ENCODE measurements at places on chromosomes 2 and 18.

GRCh38 chr2:230156782-230157699 lies 62.7 kb downstream of the SP110 start:
- DNase-seq: no peak

GRCh38 chr18:67618061-67618460 lies 101.5 kb upstream of the DSEL start:
- no peak for DNase-seq

GRCh38 chr2:129882476-129882875 lies 97.0 kb upstream of the RAB6C start:
- DNase-seq: no peak

- DNase-seq: no peak
Measured at GRCh38 chr2:30293303-30293921, 62.1 kb downstream of the LBH start.

- no peak for DNase-seq
Measured at GRCh38 chr2:73971722-73972121, 13.0 kb upstream of the TET3 start.

DNA sequence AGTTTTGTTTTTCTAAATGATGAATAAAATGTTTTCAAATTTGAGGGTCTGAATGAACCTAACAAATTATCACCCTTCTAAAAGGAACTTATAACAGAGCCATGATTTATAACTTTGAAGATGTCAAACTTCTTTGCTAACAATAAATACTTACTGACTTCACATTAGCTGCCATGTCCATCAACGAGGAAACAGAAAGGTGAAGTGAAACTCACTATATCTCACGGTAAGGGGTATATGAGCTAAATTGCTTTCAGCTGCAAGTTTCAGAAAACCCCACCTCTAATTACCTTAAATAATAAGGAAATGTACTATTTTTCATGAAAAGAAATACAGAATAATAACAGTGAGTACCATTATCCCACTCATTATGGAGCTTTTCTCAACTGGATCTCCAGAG lies 350.8 kb upstream of the NT5C1B start:
- DNase-seq: no peak

- no peak for DNase-seq
Measured at GRCh38 chr2:99857867-99858444, 284.4 kb downstream of the AFF3 start.

DNA sequence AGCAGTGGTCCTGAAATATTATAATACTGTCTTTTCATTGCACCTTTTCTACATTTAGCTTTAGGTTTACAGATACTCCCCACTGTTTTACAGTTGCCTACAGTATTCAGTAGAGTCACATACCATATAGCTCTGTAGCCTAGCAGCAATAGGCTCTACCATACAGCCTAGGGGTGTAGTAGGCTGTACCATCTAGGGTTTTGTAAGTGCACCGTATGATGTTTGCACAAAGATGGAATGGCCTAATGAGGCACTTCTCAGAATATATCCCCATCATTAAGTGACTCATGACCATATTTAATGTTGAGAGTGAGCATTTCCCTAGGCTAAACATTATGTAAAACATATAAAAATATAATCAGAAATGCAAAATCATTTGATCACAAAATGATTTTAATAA lies 511.3 kb upstream of the RAB12 start:
- no peak for DNase-seq

DNA sequence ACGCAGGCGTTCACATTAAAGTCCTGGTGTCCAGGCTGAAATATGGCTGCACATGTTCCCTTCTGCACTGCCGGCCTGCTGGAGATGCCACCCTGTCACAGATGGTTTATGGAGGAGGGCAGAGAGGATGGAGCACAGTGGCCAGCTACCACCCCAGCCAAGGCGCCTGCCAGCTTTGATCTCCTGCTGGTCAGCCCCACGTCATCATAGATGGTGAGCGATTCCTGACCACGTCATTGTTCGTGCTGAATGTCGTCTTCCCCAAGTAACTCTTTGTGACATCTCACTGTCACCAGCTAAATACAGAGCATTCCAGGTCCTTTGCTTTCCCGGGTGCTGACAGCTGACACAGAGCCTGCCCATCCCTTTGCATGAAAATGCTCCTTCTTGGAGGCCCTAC lies 248.3 kb downstream of the TTC32 start:
- DNase-seq: no peak

GRCh38 chr2:237496428-237496827 lies 9.4 kb downstream of the MLPH start:
- DNase-seq: no peak

DNA sequence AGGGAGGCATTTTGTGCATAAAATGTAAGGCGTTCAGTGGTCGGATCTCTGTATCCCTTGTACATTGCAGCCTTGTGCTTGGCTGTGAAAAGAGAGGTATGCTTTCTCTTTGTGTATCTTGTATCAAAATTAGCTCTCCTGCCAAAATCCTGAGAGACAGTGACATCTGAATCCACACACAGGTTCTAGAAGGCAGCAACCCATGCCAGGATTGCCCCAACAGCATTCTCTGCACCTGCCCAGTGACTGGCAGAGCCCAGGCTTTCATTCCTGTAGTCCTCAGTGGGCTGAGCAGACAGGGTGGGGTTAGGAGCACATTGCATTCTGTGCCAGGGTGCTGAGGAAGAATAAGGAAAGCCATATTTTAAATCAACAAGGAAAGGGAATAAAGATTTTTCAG lies 740.3 kb upstream of the RAB6C start:
- DNase-seq: no peak

GRCh38 chr2:111172666-111173065 lies 52.0 kb downstream of the BCL2L11 start:
- no peak for DNase-seq

- no peak for DNase-seq
Measured at GRCh38 chr2:64220265-64220664, 76.0 kb upstream of the PELI1 start.
